ENCODE measurements at places on chromosomes 16 and 17.

- no peak for DNase-seq
Observed at GRCh38 chr17:70130289-70130688, 39.0 kb upstream of the KCNJ2 start.

DNA sequence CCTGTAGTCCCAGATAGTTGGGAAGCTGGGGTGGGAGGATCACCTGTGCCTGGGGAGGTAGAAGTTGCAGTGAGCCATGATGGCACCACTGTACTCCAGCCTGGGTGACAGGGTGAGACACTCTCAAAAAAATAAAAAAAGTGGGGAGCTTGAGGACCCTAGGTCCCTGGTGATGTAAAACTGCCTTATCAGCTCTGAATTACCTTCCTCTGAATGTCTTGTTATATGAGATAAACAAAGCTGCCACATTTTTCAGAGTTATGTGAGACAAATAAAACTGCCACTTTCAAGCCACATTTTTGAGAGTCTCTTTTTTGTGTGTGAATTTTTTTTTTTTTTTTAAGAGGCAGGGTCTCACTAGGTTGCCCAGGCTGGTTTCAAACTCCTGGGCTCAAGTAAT, 32.0 kb upstream of the B4GALNT2 start:
- DNase-seq: no peak

GRCh38 chr16:83513008-83513755, 294.6 kb upstream of the HSBP1 start:
- DNase-seq: no peak

GRCh38 chr17:18937981-18938691, 13.8 kb upstream of the SLC5A10 start:
- DNase-seq: no peak

- DNase-seq: no peak
Observed at GRCh38 chr16:75305364-75306098, 54.1 kb upstream of the BCAR1 start.

DNA sequence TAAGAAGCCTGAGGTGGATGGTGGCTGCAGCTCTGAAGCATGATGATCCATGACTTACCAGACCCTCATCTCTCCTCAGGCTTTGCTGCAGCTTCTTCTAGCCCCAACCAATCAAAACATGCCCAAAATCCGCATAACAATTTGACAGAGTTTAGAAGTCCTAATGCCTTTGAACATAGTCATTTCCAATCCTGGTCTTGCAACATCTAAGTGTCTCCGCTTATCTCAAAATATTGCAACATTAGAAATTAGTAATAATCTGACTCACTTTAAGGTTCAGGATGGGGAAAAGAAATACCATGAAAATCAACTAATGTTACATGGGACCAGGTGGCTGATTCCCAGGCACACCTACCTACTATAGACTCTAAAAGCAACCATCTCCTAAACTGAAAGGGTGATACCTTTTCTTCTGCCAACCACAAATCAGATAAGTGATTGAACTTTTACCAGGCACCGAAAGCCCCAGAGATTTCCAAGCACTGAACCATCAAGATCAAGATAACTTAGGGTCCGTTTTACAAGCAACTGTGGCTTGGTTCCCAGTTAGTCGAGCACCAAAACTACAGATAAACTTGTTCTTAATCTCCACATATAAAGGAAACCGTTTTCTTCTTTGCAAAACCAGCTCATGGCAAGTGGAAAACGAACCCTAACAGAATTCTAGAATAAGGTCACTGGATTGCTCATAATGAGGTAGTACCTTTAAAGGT, 14.0 kb downstream of the ERN1 start:
- no peak for DNase-seq

DNA sequence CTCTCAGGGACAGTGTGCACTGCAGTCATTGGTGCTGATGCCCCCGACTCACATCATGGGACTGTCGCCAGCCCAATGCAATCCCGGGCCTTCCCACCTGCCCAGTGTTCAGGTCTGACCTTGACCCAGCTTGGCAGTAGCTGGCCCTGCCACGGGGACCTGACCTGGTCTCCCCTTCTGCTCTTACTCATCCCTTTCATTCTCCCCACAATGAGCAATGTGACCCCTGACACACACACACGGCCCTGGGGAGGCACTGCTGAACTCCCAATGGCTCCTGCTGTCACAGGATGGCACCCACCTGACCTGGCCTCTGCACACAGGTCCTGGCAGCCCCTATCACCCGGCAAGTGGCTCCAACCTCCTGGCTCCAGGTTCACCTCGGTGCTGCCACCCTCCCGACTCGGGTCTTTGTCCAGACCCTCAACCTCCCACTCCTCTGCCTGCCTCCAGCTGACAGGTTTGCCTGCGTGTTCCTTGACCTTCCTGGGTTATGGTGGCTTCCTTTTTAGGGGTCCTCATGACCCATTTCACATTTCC, 6.6 kb downstream of the CD300C start:
- no peak for DNase-seq

DNA sequence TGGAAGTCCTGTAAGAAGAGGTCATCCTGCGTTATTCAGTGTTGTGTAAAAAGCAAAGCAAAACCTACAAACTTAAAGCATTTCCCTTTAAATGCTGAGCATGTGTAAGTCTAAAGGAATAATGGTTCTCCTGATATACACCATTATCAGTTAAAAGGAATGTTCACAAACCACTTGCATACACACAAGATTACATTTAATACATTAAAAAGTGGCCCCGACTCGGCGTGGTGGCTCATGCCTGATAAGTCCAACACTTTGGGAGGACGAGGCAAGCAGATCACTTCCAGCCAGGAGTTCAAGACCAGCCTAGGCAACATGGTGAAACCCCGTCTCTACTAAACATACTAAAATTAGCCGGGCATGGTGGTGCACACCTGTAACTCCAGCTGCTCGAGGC, 30.5 kb downstream of the CPPED1 start:
- no peak for DNase-seq

DNA sequence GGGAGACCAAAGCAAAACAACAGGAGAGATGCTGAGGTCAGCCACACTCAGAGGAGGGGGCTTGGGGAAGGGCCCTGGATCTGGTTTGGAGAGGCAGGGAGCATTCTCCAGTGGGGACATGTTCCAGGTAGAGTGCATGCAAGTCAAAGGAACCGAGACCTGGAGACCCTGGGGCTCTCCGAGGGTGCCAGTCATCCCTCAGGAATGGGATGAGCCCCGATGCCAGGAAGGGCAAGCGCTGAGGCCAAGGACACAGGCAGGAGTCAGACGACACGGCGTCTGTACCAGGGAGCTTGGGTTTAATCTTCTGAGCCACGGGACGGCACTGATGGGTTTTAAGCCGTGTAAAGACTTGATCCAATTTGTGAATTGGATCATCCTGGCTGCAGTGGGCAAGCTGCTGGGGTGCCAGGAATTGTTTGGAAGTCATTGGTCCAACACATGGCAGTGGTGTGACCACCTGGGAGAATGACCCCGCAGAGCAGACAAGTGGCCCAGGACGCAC, 32.9 kb upstream of the ANKRD40CL start:
- DNase-seq: no peak

- DNase-seq: no peak
Observed at GRCh38 chr17:61208301-61209105, 191.1 kb upstream of the TBX2 start.

- no peak for DNase-seq
Observed at GRCh38 chr17:75499313-75500022, 15.9 kb downstream of the CASKIN2 start.

DNA sequence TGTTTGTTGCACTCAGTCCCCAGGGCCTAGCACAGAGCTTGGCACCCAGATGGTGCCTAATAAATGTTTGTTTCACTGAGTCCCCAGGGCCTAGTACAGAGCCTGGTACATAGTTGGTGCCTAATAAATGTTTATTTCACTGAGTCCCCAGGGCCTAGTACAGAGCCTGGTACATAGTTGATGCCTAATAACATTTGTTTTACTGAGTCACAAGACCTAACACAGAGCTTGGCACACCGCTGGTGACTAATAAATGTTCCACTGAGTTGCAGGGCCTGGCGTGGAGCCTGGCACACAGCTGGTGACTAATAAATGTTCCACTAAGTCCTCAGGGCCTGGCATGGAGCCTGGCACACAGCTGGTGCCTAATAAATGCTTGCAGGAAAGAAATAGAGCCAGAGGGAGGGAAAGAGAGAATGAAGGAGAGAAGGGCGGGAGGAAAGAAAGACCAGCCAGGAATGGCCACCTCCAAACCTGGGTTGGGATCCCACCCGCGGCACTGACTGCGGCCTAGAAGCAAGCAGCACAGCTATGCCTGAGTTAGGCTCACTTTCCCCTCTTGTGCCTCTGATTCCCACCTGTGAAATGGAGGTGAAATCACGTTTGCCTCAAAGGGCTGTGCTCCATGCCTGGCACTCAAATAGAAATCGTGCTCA, 7.5 kb downstream of the SLC5A11 start:
- DNase-seq: no peak

- DNase-seq: no peak
Observed at GRCh38 chr17:273981-274832, 78.4 kb downstream of the RPH3AL start.

- DNase-seq: peak; percentile 53
Observed at GRCh38 chr17:82105882-82106687, 8.0 kb upstream of the FASN start.

- no peak for DNase-seq
Observed at GRCh38 chr16:28072087-28072486, 8.6 kb upstream of the GSG1L start.

- no peak for DNase-seq
Observed at GRCh38 chr17:77329741-77330531, 189.2 kb downstream of the SEC14L1 start.

- no peak for DNase-seq
Observed at GRCh38 chr17:17560167-17560566, 31.3 kb downstream of the PEMT start.

DNA sequence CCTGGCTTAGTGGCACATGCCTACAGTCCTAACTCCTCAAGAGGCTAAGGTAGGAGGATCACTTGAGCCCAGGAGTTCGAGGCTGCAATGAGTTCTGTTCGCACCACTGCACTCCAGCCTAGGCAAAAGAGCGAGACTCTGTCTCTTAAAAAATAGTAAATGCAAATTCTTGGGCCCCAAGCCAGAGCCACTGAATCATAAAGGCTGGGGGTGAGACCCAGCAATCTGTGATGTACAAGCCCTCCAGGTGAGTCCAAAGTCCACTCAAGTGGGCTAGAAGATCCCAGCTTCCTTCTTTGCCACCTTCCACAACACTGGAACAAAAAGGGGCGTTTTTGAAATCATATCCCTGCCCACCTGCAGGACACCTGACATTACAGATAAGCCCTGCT, 16.9 kb downstream of the TRIM25 start:
- no peak for DNase-seq

GRCh38 chr16:3194792-3195191, 6.8 kb downstream of the OR1F1 start:
- DNase-seq: no peak

- no peak for DNase-seq
Observed at GRCh38 chr16:64470916-64471315, 650.9 kb downstream of the CDH11 start.

DNA sequence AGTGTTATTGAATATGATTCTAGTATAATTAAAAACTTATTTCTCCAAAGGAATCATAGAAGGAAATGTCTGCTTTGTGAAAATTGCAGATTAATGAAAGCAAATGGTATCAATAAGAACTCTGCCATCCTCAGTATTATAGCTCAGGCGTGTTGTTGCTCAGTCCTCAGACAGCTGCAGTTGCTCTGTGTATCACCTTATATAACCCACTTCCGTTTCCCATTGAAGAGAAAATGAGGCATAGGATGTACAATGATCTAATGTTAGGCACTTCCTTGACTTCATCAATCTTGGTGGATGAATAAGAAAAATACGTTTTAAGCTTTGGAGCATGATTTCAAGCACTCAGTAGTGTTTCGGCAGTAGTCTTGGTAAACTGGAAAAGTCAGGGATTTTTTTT, 14.1 kb downstream of the MFSD11 start:
- DNase-seq: no peak

DNA sequence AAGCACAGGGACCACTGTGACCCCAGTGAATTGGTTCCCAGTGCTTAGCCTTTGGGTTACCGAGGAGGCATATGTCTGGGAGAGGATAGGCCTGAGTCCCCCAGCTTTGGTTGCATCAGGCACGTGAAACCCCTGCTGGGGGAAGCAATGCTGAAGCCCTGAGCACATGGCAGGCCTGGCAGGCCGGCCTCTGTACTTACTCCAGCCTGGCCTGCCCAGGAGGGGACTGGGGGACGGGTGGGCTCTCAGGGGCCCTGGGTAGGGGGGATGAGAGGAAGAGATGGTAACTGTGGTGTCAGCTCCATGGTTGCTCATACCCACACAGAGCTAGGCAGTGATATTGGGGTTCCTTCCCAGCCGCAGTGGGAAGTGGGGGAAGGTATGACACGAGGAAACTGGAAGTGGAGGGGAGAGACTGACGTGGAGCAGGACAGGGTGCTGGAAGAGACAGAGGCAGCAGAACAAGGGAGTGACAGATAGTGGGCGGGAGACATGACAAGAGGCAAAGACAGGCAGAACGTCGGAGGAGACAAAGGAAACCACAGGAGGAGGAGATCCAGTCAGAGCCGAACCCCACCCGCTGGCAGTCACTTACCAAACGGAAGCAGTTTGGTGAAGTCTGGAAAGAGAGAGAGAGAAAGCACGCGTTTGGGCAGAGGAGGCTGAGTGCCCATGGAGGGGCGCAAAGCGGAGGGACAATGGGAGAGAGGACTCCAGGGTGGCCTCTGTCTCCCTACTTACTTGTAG, 9.1 kb downstream of the TMEM208 start:
- DNase-seq: peak; percentile 19

DNA sequence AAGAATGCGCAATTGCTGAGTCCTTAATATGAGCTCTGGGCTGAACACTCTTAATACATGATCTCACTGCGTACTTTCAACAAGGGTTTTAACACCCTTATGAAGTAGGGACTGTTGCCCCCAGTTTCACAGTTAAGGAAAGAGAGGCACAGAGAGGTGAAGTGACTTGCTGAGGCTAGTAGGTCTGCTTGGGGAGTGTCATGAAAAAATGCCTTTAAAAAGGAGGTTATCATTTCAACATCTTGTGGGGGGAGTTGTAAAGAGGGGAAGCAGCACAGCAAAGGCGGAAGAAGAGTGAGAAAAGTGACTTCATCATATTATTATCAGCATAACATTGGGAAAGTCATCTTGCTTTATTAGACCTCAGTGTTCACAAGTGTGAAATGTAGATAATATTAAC, 2.1 kb downstream of the CCL4L2 start:
- no peak for DNase-seq

All from amygdala (tissue), 56 donors.